ENCODE measurements at places on chromosomes 7 and 10. TPM values are rescaled to one million over a fixed set of nuclear protein-coding genes. Genes with fewer than 3 reads are reported as not detected.

DNA sequence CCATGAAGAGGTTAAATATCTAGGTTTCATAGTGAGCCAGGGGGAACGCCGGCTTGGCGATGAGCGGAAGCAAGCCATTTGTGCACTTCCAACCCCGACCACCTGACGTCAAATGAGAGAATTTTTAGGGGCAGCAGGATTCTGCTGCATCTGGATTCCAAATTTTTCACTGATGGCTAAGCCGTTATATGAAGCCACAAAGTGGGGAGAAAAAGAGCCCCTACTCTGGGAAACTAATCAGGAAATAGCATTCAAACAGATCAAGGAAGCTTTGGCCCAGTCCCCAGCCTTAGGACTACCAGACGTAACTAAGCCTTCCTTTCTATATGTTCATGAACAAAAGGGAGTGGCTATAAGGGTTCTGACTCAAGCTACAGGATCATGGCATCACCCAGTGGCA lies 12.9 kb upstream of the ADCK2 start:
- H3K36me3 ChIP-seq: no peaks in the 10 kb centered on the region
- H3K4me3 ChIP-seq: no peak overlapping the region
- DNase-seq: no peak
- no peaks in the 10 kb centered on the region for H3K27me3 ChIP-seq
- peaks cover 8% of the 10 kb centered on the region for H3K4me1 ChIP-seq

- H3K36me3 ChIP-seq: no peaks in the 10 kb centered on the region
- H3K4me3 ChIP-seq: no peak overlapping the region
- peaks cover 4% of the 10 kb centered on the region for H3K4me1 ChIP-seq
- no peak overlapping the region for H3K27ac ChIP-seq
- DNase-seq: no peak
These were observed 5.3 kb downstream of the CDH23 start for GRCh38 chr10:71402005-71402404.

The CCL24 gene
- total RNA-seq: not detected

The SFRP5 gene
- total RNA-seq: not detected

DNA sequence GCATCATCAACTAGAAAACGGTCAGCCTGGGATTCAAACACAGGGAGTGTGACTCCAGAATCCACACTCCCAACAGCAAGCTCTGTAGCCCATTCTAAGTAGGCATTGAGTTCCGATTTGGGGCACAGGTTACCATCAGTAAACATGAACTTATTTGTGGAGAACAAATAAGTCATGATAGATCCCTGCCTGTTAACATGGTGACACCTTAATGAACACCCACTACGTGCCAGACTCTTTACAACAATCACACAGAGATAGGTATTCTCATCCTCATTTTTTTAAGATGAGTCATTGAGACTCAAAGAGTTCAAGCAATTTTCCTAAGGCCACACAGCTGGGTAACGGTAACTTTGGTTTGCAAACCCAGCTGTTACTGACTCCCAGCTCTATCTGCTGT lies 91.5 kb downstream of the LYZL2 start:
- DNase-seq: no peak
- no peak overlapping the region for H3K27ac ChIP-seq
- H3K27me3 ChIP-seq: no peaks in the 10 kb centered on the region
- H3K4me3 ChIP-seq: no peak overlapping the region

DNA sequence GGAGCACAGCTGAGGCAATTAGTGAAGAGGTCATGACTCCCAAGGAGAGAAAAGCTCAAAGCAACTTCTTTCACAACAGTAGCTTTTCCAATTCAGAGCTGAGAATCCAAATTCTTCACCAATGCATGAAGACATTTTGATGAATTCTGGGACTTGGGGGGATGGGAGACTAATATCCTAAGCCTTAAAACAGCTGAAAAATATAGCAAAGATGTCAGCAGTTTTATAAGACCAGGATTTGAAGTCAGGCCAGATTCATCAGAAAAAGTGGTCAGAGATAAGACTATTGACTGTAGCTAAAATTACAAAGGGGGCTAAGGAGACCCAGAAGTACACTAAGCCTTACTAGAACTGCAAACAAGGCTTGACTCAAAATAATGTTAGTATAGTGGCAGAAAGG lies 51.6 kb downstream of the GPR141 start:
- no peak overlapping the region for H3K4me3 ChIP-seq
- no peaks in the 10 kb centered on the region for H3K36me3 ChIP-seq
- no peak for DNase-seq
- H3K27me3 ChIP-seq: no peaks in the 10 kb centered on the region
- no peak overlapping the region for H3K27ac ChIP-seq

DNA sequence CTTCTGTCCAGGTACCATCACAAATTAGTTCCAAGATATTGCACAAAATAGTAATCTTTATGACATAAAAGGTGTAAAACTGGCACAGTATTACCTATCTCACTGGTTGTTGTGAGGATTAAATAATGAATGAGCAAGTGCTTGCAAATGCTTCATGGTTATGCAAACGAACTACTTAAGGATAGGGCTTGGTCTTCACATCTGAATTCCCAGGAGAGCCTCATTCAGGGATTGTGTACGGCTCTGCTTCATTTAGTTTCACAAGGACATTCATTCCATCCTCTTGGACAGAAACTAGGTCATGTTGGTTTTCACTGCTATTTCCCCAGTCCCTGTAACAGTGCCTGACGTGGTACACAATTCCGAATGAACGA lies 12.1 kb downstream of the ABCA13 start:
- H3K36me3 ChIP-seq: no peaks in the 10 kb centered on the region
- H3K4me3 ChIP-seq: no peak overlapping the region
- peaks cover 4% of the 10 kb centered on the region for H3K27me3 ChIP-seq
- no peaks in the 10 kb centered on the region for H3K4me1 ChIP-seq
- no peak overlapping the region for H3K27ac ChIP-seq

GRCh38 chr7:93029056-93029455 lies 88.7 kb downstream of the SAMD9 start:
- no peak overlapping the region for H3K4me3 ChIP-seq
- no peak overlapping the region for H3K27ac ChIP-seq

- H3K4me3 ChIP-seq: no peak overlapping the region
- DNase-seq: no peak
- H3K27me3 ChIP-seq: no peaks in the 10 kb centered on the region
- no peaks in the 10 kb centered on the region for H3K36me3 ChIP-seq
- no peaks in the 10 kb centered on the region for H3K4me1 ChIP-seq
These were observed 252.6 kb upstream of the ZNF32 start for GRCh38 chr10:43901302-43901701.

- DNase-seq: no peak
- H3K27me3 ChIP-seq: peaks cover 3% of the 10 kb centered on the region
- H3K4me1 ChIP-seq: no peaks in the 10 kb centered on the region
- H3K4me3 ChIP-seq: no peak overlapping the region
These were observed 33.5 kb upstream of the UNC5B start for GRCh38 chr10:71178880-71179279.

DNA sequence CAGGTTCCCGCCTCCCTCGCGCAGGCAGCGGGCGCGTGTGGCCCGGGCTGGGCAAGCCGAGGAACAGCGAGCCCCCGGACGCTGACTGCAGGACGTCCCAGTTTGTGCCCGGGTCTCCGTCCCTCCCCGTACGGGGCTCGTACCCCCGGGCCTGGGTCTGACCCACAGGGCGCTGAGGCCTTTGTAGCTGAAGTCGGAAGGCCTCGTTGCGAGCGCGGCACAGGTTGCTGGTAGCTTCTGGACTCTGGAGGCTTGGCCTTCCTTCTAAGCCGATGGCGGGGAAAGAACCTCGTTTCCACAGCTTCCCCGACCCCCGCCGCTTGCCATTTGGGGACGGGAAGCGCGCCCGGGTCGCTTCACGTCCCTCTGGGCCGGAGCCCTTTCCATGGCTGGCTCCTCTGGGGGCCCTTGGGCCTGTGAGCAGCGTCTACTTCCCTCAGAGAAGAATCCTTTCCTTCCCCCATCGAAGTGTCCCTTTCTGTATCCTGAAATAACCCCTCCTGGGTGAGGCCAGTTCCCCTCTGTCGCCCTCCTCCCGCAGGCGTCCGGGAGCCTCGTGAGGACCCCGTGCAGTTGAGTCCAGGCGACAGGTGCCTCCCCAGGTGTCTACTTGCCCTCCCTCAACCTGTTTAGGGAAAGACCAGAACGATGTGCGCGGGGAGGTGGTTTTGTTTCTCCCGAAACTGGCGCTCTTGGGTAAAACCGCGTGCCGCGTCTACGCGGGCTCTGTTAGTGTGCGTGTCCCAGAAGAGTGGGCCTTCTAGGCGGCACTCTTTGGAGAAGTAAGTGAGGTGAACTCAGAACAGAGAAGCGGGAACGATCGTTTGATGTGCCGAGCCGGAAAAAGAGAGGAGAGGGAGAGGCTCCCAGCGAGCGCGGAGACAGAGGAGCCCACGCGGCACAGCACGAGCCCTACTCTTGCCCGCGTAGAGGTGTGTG lies 9.3 kb downstream of the EVX1 start:
- DNase-seq: no peak
- peaks cover 48% of the 10 kb centered on the region for H3K27me3 ChIP-seq
- no peaks in the 10 kb centered on the region for H3K4me1 ChIP-seq
- no peak overlapping the region for H3K4me3 ChIP-seq
- no peaks in the 10 kb centered on the region for H3K36me3 ChIP-seq
- no peak overlapping the region for H3K27ac ChIP-seq

GRCh38 chr7:74604326-74605020 lies 53.0 kb upstream of the GTF2I start:
- peaks cover 16% of the 10 kb centered on the region for H3K4me1 ChIP-seq
- no peak overlapping the region for H3K27ac ChIP-seq
- no peak overlapping the region for H3K4me3 ChIP-seq
- H3K36me3 ChIP-seq: no peaks in the 10 kb centered on the region
- no peak for DNase-seq

GRCh38 chr10:29879862-29880261 lies 179.5 kb downstream of the JCAD start:
- no peaks in the 10 kb centered on the region for H3K4me1 ChIP-seq
- no peak overlapping the region for H3K27ac ChIP-seq
- no peak overlapping the region for H3K4me3 ChIP-seq
- H3K27me3 ChIP-seq: peaks cover 2% of the 10 kb centered on the region

- no peaks in the 10 kb centered on the region for H3K4me1 ChIP-seq
- H3K27me3 ChIP-seq: no peaks in the 10 kb centered on the region
- H3K4me3 ChIP-seq: no peak overlapping the region
- no peak overlapping the region for H3K27ac ChIP-seq
- H3K36me3 ChIP-seq: no peaks in the 10 kb centered on the region
These were observed 43.9 kb downstream of the CHRM2 start for GRCh38 chr7:136912339-136912738.

The FAM25G gene
- total RNA-seq: not detected

GRCh38 chr7:84611391-84611790 lies 416.8 kb upstream of the SEMA3A start:
- H3K27ac ChIP-seq: no peak overlapping the region
- no peak for DNase-seq
- no peak overlapping the region for H3K4me3 ChIP-seq
- no peaks in the 10 kb centered on the region for H3K36me3 ChIP-seq
- no peaks in the 10 kb centered on the region for H3K27me3 ChIP-seq
- H3K4me1 ChIP-seq: no peaks in the 10 kb centered on the region

GRCh38 chr10:94038024-94038423 lies 44.3 kb downstream of the PLCE1 start:
- DNase-seq: no peak
- no peaks in the 10 kb centered on the region for H3K27me3 ChIP-seq
- H3K27ac ChIP-seq: no peak overlapping the region
- H3K36me3 ChIP-seq: no peaks in the 10 kb centered on the region

The ZPBP gene
- not detected for total RNA-seq

- H3K4me3 ChIP-seq: no peak overlapping the region
- DNase-seq: no peak
- no peak overlapping the region for H3K27ac ChIP-seq
- no peaks in the 10 kb centered on the region for H3K36me3 ChIP-seq
- H3K4me1 ChIP-seq: no peaks in the 10 kb centered on the region
These were observed 115.3 kb downstream of the JAZF1 start for GRCh38 chr7:28065308-28065707.

DNA sequence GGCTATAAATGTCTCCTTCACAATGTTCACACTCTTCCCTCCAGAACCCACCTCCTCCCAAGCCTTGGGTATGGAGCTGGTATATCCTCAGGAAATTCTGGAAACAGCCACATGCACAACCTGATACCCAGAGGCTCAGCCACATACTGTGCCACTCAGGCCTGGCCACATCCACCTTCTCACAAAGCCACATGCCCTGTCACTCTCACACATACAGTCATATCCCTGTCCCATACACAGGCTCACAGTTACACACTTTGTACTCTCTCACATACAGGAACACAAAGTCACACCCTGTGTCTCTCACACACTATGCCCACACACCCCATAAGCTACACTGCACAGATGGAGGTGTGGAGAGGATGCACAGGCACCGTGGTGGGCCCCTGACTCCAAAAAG lies 10.1 kb downstream of the KCNIP2 start:
- DNase-seq: no peak
- H3K36me3 ChIP-seq: no peaks in the 10 kb centered on the region
- H3K27me3 ChIP-seq: no peaks in the 10 kb centered on the region
- H3K4me3 ChIP-seq: no peak overlapping the region
- H3K27ac ChIP-seq: no peak overlapping the region
- H3K4me1 ChIP-seq: peaks cover 55% of the 10 kb centered on the region

DNA sequence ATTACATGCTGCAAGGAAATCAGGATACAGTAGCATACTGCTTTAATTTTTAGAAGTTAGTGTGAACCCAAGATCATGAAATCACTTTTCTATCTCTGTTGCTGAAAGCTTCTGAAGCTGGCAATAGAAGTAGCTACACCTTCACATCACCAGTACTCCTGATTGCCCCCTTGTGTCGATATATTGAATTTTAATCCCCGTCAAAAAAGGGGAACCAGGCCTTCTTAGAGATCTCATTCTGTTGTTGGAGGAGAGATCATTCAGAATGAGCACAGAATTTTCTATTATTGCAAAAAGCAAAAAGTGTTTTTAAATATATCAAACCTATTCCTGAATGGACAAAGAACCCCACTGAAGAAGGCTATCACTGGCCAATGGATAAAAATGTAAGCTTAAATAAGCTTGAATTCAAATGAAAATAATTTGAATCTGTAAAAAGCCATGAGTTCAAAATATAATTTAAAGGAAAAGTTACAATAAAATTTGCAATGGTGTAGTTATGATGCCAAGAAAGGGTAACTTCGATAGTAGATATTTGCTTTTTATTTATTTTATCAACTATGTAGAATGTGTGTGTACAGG lies 39.7 kb upstream of the TEX47 start:
- no peaks in the 10 kb centered on the region for H3K4me1 ChIP-seq
- no peak overlapping the region for H3K4me3 ChIP-seq
- no peak for DNase-seq

DNA sequence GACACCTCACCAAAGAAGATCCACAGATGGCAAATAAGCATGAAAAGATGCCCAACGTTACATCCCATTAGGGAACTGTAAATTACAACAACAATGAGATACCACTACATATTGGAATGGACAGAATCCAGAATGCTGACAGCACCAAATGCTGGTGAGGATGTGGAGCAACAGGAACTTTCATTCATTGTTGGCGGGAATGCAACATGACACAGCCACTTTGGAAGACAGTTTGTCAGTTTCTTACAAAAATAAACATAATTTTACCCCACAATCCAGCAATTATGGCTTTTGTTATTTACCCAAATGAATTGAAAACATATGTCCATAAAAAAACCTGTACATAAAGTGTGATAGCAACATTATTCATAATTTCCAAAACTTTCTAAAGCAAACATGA lies 176.8 kb downstream of the C7orf25 start:
- no peak overlapping the region for H3K4me3 ChIP-seq
- DNase-seq: no peak
- H3K27me3 ChIP-seq: no peaks in the 10 kb centered on the region
- no peaks in the 10 kb centered on the region for H3K4me1 ChIP-seq
- no peak overlapping the region for H3K27ac ChIP-seq
- H3K36me3 ChIP-seq: no peaks in the 10 kb centered on the region

GRCh38 chr10:131670341-131670740 lies 230.5 kb upstream of the PPP2R2D start:
- H3K27me3 ChIP-seq: no peaks in the 10 kb centered on the region
- no peaks in the 10 kb centered on the region for H3K36me3 ChIP-seq
- no peak for DNase-seq
- H3K4me1 ChIP-seq: no peaks in the 10 kb centered on the region
- H3K4me3 ChIP-seq: no peak overlapping the region
- no peak overlapping the region for H3K27ac ChIP-seq
